Vagina (tissue), 2 donors: ENCODE measurements at places on chromosomes 11 and 22.
A peak's percentile ranks its signal among the peaks of the same experiment; 100 is the strongest.

GRCh38 chr11:84136926-84137325, 850.8 kb upstream of the CCDC90B start:
- no peak for DNase-seq

DNA sequence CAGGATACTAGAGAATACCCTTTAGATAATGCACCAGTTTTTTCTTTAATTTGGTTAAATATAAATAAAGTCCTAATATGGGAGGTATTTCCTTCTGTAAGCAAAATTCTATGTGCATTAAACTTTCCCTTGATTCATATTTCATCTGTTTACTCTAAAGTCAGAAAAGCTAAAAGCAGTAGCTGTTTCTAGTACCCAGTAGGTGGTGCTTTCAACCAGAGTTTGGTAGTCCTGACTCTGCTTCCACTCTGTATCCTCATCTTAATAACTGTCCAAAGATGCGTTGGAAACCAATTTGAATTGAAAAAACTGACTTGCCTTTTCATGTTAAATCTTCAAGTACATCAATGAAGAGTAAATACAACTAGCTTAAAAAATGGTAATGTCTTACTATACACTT, 1065.2 kb downstream of the JRKL start:
- no peak for DNase-seq

DNA sequence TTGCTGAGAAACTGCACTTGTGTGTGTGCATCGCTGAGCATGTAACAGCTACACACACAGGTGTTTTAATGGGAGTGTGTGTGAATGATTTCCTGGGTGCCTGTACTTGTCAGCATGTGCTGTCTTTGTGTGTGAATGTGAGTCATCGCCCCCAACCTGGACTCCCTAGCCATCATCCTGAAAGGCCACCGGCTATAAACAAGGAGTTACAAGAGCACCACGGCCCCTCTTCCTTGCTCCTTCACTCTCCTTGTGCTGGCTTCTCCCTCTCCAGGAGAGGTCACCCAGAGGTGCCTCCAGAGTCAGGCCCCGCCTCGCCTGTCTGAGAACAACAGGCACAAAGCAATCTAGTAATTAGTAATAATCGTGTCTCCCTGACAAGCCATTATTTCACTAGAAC, 419.2 kb downstream of the BUD13 start:
- no peak for DNase-seq

GRCh38 chr11:100686476-100687053, 523 bp upstream of the ARHGAP42 start:
- DNase-seq: no peak

- no peak for DNase-seq
Measured at GRCh38 chr11:115623021-115623451, 118.8 kb upstream of the CADM1 start.

GRCh38 chr11:120261321-120261720, 21.4 kb downstream of the POU2F3 start:
- no peak for DNase-seq

- DNase-seq: no peak
Measured at GRCh38 chr11:2868506-2869133, 17.0 kb downstream of the CDKN1C start.

- DNase-seq: no peak
Measured at GRCh38 chr11:127574478-127574877, 573.9 kb upstream of the KIRREL3 start.

DNA sequence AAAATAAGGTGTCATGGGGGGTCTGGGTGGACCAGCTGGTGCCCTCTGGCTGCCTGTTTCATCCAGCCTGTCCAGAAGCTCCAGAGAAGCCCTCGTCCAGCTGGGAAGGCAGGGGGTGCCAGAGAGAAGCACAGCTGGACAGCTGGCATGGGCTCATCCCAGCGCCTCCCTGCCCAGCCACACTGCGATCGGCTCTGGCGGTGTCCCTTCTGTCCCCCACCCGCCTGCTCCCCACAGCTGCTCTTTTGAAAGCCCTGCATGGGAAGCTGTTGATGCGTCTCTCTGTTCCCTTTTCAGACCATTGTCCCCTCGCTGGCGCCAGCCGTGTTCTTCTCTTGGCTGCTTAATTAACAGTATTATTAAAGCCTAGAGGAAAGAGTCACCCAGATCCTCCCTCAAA, 86.5 kb downstream of the MN1 start:
- DNase-seq: no peak

GRCh38 chr11:115256397-115257197, 247.6 kb downstream of the CADM1 start:
- DNase-seq: no peak

DNA sequence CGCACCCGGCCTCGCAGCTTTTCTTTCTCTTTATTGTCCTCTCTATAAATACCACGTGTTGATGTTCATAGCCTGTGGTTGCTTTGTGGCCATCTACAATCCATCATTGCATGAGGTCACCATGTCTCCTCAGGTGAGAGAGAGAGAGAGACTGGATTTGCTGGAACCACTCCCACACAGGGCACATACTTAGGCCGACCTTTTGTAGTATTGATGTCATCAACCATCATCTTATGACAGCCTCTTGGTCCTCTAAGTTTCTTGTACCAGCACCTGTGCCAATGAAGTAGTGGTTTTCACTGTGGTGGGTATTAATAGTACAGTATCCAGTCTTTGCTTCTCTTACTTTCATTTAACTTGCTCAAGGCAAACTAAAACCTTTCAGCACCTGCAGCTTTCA, 22.8 kb upstream of the P2RY6 start:
- DNase-seq: no peak

DNA sequence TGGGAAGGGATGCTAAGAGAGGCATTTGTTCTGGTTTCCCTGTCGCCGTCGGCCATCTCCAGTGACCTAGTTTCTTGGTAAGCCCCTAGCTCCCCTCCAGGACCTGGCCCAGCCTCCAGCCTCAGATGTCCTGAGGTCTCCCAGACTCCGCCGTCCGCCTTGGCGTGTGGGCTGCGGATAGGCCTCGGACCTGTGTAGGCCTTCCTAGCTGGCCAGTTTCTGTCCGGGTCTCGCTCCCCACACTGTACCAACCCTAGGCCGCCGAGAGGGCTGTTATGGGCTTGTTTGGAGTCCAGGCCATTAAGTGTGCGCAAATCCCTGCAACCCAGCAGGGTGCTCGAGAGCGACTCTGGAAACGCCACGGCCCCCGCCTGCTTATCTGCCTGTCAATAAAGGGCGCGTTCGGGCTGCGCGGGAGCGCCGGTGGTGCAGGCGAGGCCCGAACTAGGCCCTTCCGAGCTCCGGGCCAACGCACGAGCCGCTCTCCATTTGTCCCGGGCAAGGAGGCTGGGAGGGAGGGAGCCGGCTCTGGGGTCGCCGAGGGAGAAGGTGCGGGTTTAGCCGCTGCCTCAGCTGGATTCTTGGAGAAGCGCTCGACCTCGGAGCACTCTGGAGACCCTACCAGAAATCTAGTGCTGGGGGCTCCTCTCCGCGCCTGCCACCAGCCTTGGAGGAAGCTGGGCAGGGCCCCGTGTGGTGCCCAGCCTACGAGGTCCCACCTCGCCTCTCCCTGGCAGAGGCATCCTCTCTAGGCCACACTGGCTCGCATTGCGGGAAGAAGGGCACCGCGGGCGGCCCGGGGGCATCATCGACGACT, 8.7 kb upstream of the PAX6 start:
- DNase-seq: peak; percentile 93

DNA sequence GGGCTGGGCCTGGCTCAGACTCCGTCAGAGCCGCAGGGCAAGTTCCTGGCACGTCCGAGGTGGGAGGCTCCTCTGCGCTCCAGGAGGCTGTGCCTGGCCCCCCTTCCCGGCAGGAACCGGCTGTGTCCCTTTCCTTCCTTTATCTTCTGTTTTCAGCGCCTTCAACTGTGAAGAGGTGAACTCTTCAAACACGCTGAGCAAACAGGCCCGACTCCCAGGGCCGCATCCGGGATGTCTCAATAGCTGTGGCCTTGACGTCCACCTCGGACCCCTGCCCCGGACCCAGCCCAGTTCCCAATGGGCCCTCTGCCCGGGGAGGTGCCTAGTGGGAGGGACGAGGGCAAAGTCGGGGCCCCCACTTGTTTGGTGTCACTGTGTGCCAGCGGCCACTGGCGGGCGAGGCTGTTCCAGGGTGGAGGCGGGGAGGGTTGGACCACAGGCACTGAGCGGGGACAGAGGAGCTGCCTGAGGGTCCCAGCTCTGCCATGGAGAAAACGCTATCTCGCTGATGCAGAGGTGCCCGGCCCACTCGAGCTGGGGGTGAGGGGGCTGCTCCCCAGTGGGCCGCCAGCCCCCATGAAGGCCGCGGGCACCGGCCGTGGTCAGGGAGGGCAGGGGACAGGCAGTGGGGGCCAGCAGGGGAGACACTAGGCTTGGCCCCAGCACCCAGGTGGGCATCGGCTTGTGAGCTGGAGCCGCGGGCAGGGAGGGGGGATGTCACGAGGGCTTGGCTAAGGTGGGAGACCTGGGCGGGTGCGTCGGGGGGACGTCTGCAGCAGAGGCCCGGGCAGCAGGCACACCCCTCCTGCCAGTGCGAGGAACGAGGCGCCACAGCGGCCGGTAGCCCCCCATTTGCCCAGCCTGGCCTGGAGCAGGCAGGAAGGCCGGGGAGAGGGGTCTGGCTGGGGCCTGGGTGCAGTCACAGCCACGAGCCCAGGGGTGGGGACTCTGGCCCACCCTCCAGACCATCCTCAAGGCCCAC, 2.7 kb upstream of the MUC5B start:
- DNase-seq: no peak

DNA sequence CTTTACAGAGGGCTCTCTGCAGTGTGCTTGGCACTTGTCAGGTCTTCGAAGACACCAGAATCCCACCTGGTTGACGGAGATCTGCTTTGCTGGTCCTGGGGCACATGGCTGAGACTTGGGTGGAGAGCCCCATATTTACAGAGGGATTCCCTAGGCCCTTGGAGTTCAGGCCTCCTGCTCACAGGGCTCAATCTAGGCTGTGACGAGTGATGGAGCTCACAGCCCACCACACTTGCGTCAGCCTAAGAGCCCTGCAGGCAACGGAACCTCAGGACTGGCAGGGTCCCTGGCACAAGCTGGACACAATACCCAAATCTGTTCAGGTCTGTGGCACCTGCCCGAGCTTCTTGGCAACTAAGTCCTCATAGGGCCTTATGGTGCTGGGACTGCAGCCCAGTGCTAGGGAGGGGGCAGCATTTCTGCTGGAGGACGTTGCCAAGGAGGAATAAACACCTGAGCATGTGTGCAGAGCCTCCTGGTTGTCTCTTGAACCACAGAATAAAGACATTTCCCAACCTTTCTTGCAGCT, 59.1 kb downstream of the KCNC1 start:
- no peak for DNase-seq

GRCh38 chr11:3855808-3856491, 486 bp downstream of the STIM1 start:
- no peak for DNase-seq

DNA sequence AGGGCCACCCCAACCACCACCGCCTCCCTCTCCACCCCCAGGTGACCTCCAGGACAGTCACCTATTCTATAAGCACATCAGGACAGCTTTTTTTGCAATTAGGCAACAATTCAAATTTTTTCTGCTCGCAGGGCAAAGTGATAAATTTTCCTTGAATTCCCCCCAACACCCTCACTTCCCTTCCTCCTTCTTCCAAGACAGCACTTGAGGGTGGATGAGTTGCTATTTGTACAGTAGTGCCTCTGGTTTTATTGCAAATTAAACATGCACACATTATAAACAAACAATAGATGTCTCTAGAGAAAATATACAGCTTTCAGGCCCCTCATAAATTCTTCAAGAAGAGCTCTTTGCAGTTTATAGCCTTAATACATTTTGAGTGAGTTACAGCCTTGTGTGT, 80.9 kb upstream of the USP47 start:
- DNase-seq: no peak

DNA sequence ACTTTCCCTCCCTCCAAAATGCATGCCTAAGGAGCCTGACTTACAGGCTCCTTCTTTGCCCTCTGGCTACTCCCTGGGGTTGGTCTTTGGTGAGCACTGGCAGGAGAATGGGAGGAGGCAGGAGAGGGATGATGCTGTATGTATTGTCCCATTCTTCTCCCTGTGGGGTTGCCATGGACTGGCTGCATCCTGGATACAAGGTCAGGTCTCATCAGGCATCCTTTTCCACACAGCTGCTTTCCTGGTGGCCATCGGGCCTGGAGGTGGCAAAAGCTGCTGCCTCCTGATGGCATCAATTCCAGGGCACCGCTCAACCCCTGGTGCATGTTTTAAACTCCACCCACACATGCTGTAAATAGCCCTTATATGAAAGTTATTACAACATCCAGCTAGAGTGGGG, 257.2 kb downstream of the ETS1 start:
- no peak for DNase-seq

- DNase-seq: no peak
Measured at GRCh38 chr11:67262731-67263675, 3.3 kb upstream of the GRK2 start.

GRCh38 chr22:44025171-44026065, 1.3 kb downstream of the PARVB start:
- DNase-seq: no peak

DNA sequence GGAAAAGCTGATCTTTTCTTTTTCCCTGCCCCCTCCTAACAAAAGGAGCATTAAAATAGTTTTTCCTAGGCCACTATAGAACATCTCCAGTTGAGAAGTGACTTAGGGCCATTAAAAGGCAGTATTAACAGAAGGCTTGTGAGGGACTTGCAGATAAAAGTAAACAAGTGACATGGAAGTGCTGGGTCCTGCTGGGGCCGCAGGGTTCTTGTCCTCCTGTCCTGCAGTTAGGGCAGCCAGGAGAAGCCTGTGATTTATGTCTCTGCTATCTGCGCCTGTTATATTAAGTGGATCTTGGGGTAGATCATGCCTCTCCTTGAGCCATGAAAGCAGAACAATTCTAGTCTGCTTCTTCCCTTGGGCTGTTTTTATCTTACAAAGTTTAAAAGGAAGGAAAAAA, 271.4 kb upstream of the C11orf87 start:
- DNase-seq: no peak

DNA sequence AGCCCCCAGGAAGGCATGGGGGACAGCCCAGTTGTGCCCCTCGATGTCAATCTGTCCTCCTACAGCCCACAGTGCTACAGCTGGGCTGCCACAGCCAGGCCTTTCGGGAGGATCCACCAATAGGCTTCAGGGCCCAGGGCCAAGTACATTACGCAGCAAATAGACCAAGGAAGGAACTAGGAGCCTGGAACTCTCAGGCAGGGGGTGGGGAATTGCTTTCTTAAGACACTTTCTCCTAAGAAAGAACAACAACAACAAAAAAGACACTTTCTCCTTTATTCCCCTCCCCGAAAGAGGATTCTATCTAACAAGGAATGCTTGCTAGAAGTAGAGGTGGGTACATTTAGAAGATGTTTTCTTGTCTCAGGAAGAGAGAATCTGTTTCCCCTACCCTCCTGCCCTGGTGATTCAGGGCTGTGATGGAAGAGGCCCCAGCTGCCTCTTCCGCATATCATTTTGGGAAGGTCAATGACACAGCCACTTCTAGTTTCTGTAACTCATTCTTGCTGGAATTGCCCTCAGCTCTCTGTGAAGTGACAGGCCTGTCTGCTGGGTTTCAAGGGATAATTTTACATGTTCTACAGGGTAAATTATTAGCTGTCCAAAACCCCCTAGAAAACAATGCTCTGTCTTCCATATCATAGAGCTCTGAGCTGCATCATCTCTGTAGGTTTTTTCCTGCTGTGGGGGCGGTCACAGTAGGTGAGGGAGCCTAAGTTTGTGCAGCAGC, 6.0 kb upstream of the MALAT1 start:
- no peak for DNase-seq

- no peak for DNase-seq
Measured at GRCh38 chr11:68643585-68643984, 40.8 kb upstream of the GAL start.

- DNase-seq: no peak
Measured at GRCh38 chr11:87329172-87329571, 291.4 kb downstream of the TMEM135 start.

GRCh38 chr11:10793470-10794255, 15.1 kb downstream of the EIF4G2 start:
- no peak for DNase-seq
